Mucosa of descending colon (tissue), 3 donors: ENCODE measurements at places on chromosomes 12 and 14. TPM values are rescaled to one million over a fixed set of nuclear protein-coding genes. Genes with fewer than 3 reads are reported as not detected.

Gene SOAT2
- 0.41 TPM for total RNA-seq

Gene PLD4
- 0.39 TPM for total RNA-seq

- DNase-seq = no peak
Measured at GRCh38 chr12:120230326-120230973, 29.5 kb upstream of the RPLP0 start.

- no peak for DNase-seq
Measured at GRCh38 chr12:62575036-62575435, 108.4 kb downstream of the MON2 start.

DNA sequence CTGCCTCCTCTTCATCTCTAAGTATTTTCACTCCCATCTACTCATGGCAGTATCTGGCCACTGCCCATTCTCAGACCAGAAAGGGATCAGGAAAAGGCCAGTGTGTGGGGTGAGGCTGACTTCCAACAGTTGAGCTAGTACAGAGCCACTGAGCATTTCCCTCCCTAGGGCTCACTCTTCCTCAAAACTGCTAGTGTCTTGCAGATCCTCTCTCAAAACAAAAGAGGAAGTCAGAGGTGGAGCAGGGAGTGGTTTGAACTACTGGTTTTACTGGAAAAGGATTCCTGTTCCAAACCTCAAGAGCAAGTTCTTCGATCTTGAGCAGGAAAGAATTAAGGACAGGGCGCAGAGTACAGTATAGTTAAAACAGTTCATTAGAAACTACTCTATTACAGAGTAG, 11.7 kb upstream of the RNASE10 start:
- peak; percentile 16 for DNase-seq
